CD14-positive monocyte (primary cell): ENCODE measurements at places on chromosomes 16 and 17.

GRCh38 chr16:11404603-11405002 is 59.3 kb downstream of the RMI2 start:
- H3K27me3 ChIP-seq: no peaks in the 10 kb centered on the region
- no peak overlapping the region for H3K27ac ChIP-seq
- H3K4me1 ChIP-seq: peaks cover 7% of the 10 kb centered on the region
- no peak overlapping the region for H3K4me3 ChIP-seq
- DNase-seq: no peak

GRCh38 chr16:12515346-12515745 is 288.3 kb downstream of the CPPED1 start:
- H3K4me1 ChIP-seq: peaks cover 14% of the 10 kb centered on the region
- no peaks in the 10 kb centered on the region for H3K36me3 ChIP-seq
- H3K27me3 ChIP-seq: no peaks in the 10 kb centered on the region

DNA sequence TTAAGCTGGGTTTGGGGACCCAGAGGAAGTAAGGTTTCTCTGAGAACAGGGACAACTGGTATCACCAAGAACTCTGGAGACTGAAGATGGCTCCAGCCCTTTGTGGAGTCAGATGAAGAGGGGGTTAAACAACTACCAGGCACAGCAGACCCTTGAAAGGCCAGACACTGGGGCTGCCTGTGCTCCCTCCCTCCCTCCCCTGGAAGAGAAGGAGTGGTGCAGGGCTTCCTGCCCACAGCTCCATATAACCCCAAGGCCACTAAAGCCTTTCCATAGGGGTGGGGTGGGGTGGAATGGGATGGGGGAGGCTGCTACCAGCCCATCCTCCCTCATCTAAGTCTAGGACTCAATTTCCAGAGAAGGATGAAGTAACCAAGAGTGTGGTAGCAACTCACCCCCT is 66.7 kb downstream of the CCDC182 start:
- no peaks in the 10 kb centered on the region for H3K27me3 ChIP-seq
- no peaks in the 10 kb centered on the region for H3K4me1 ChIP-seq
- no peak overlapping the region for H3K4me3 ChIP-seq
- H3K27ac ChIP-seq: no peak overlapping the region

- no peaks in the 10 kb centered on the region for H3K27me3 ChIP-seq
- H3K27ac ChIP-seq: no peak overlapping the region
- H3K4me1 ChIP-seq: peaks cover 22% of the 10 kb centered on the region
- peaks cover 42% of the 10 kb centered on the region for H3K36me3 ChIP-seq
- DNase-seq: no peak
- H3K4me3 ChIP-seq: no peak overlapping the region
These were observed 25.7 kb downstream of the MINK1 start for GRCh38 chr17:4858882-4859260.
